ENCODE measurements at places on chromosomes 3 and 15.

DNA sequence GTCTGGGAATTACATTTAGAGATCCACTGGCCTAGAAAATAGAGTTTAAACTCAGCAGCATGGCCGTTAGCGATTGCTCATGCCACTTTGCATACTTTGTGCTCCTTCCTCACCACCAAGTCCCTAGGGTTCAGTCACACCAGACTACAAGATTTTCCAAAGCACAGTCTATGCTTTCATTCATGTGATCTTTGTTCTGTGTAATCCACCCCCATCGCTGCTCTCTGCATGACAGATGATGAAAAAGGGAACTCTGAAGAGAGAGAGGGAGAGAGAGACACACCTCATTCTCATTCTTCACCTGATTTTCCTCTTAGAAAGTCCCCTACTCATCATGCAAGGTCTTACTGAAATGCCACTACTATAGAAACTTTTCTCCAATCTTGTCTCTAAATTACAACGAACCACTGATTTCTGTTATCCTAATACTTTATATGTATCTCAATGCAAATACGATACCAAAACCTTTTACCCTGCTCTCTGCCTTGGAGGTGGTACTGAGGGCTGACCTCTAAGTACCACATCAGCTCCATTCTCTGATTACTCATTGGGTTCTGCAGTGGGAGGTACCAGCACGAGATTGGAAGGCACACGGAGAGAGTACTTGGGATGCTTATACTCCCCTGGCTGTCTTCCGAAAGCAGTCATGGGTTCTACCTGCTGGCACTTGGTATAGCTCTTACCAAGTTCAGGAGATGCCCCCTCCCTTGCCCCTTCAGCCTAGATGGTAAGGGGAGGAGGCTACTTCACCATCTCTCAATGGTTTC, 1.1 kb upstream of the PARP15 start:
- DNase-seq = peak; percentile 58

DNA sequence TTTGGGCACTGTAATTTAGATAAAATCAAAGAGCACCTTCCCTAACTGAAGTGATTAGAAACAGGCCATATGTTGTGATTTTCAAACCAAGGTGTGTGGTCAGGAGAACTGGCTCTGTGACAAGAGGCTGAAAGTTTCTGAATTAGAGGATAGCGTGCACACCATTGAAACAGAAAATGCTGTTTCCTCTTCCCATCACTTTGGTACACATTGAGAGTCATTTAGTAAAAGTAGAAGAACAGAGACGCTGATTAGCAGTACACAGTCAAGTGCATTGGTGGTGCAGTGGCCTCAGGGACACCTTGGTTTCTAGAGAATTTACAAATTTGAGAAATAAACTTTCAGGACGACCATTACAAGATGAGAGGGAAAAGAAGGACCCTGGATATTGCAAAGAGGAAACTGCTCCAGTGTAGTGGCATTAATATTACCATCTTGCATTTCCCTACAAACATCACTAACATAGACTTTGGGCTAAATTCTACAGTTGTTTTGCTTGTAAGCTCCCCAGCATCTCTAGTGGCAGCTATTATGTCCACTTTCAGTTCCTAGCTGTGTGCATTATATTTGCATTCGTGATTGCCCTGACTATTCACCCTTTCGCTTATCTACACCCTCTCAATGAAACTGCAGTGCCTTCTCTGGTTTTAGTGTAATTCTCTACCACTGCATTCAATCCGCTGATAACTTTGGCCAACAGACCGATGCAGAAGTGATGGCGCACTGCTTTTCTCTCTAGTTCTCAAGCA, 728.1 kb upstream of the GRM7 start:
- DNase-seq = no peak

DNA sequence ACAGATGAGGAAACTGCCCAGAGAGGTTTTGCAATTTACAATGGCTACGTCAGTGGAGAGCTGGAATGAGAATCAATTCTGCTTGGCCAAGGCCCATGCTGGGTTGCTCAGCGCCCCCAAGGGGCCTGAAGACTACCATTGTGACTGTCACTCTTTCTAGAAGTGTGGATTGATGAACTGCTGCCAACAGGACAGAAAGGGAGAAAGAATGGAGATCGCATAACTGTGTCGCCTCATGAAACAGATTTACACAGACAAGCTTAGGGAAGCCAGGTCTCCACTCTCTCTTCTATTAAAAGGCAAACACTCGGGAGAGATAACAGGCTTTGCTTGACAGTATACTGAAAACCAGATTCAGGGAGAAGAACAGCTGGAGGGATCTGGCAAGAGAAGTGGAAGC, 160.0 kb downstream of the STT3B start:
- DNase-seq = no peak

- DNase-seq = no peak
Observed at GRCh38 chr3:155554777-155555451, 190.0 kb downstream of the PLCH1 start.

- DNase-seq = no peak
Observed at GRCh38 chr15:37483779-37484178, 383.4 kb upstream of the MEIS2 start.

DNA sequence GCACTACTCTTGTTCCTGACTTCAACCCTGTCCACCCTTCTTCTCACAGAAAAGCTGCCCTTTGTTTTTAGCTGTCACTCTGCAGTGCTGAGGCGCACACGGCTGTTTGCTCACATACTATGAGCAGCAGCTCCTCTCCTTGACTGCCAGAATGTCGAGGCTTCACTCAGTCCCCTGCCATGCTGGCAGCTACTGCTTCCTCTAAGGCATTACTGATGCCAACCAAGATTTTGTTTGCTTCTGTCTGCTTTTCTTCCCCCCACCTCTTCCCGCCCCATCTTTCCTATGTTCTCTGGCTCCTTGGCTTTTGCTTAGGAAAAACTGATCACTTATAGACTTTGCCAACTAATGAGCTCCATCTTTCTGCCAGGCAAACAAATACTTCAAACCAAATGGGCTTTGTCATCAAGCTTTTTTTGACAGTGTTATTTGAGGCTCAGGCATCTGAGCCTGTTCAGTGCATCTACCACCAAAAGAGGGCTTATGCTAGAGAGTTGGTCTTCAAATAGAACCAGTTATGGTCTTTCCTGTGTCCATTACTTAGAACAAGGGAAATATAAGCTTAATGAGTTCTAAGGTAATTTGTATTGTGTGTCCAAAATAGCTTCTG, 81.0 kb downstream of the FBXL2 start:
- no peak for DNase-seq

GRCh38 chr3:377158-377561, 180.6 kb downstream of the CHL1 start:
- no peak for DNase-seq

- DNase-seq = no peak
Observed at GRCh38 chr3:101861212-101861788, 12.0 kb downstream of the NFKBIZ start.

- no peak for DNase-seq
Observed at GRCh38 chr3:69095636-69096035, 10.9 kb downstream of the ARL6IP5 start.

- DNase-seq = no peak
Observed at GRCh38 chr15:67184208-67184925, 70.1 kb downstream of the AAGAB start.

- DNase-seq = no peak
Observed at GRCh38 chr15:48596841-48597240, 48.7 kb downstream of the FBN1 start.

GRCh38 chr3:186922224-186922623, 8.1 kb upstream of the ST6GAL1 start:
- DNase-seq = no peak

DNA sequence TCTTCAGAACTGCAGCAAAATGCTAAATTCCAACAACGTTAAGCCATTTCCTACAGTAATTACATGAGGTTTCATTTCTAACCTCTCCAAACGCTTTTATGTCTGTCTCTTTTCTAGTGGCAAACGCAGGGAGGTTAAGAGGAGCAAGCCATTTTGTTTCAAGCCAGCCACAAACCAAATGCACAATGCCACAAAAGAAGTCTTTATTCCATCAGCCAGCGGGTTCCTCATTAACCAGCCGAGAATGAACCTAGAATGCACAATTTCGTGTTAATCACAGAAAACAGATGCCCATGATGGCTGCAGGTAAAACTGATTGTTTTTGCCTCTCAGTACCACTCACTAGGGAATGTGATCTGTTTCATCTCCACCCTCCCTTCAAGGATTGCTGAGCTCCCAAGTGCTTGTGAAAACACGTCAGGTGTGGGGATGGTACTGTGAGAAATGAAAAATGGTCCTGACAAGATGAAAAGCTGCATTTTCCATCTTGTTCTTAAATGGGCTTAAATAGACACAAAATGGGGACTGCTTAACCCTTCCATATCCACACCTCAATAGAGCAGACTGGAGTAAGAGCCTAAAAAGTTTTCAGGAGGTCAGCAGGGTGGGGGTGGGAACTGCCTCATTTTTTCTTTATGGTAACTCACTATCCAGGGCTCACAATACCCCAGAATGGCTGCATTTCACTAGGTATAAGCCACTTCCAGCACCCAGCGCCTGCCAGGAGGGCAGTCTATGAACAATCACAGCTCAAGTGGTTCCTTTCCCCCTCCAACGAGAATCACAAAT, 277.1 kb downstream of the MAGI1 start:
- no peak for DNase-seq

DNA sequence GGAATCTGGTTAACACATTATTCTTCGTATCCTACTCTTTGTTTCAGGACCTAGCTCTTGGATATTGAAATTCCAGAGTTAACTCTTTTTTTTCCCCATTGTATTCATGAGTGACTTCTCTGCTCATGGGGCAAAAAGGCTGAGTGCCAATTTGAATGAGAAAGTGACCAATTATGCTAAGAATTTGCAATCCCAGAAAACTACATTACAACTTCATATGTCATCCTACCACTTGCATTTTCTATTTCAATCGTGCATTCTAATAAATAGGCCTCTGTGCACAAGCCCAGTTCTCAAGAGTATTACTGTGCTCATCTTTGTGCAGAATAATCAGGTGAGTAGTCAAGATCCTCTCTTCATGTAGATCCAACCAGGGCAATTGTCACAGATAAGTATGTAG, 537.8 kb downstream of the OTOL1 start:
- DNase-seq = no peak

GRCh38 chr3:115885621-115886020, 262.3 kb downstream of the GAP43 start:
- DNase-seq = no peak

GRCh38 chr3:125156456-125156855, 56.1 kb downstream of the SLC12A8 start:
- no peak for DNase-seq

DNA sequence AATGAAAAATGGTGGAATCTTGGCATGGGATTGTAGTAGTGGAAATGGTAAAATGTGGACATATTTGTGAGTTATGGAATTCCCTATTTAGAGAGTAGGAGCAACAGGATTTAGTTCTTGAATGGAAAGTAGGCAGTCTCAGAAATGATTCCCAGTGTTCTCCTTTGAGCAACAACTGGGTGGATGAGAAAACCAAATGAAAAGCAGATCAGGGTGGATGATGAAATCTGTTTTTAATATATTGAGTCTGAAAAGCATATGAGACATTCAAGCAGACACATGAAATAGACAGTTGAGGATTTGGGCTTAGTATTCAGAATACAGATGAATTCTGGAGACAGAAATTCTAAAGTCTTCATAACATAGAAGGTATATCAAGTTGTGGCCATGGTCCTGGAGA, 451.3 kb downstream of the LPP start:
- no peak for DNase-seq

- no peak for DNase-seq
Observed at GRCh38 chr15:31597466-31597865, 270.8 kb downstream of the KLF13 start.

GRCh38 chr3:43163895-43164493, 58.1 kb upstream of the POMGNT2 start:
- DNase-seq = no peak

GRCh38 chr3:195115600-195116406, 155.2 kb downstream of the XXYLT1 start:
- DNase-seq = no peak

- no peak for DNase-seq
Observed at GRCh38 chr3:59064276-59064675, 14.5 kb upstream of the CFAP20DC start.

- no peak for DNase-seq
Observed at GRCh38 chr3:144590854-144591253, 619.2 kb downstream of the DIPK2A start.

DNA sequence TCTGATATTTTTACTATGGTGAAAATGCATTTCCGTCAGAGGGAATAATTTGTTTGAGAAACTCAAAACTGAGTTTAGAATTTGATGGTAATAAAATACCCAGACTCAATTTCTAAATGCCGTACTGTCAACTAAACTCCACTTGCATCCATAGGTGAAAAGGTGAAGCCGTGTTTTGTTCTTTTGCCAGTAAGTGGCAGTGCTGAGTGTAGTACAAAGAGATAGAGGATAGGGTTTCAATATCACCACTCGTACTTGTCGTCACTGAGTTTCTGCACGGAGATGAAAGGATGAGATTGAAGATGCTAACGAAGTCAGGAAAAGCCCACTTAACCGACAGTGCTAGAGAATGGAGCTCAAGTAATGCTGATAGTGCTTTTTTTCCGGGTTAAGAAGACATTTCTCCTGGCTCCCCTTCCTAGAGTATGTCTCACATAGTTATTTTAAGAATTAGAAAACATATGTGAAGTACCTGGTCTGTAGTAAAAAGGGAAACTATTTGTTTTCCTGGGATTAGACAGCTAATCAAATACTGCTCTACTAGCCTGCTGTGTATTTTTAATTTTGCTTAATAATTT, 345.1 kb downstream of the IL5RA start:
- no peak for DNase-seq

GRCh38 chr3:70854108-70854507, 541.7 kb upstream of the MDFIC2 start:
- no peak for DNase-seq

DNA sequence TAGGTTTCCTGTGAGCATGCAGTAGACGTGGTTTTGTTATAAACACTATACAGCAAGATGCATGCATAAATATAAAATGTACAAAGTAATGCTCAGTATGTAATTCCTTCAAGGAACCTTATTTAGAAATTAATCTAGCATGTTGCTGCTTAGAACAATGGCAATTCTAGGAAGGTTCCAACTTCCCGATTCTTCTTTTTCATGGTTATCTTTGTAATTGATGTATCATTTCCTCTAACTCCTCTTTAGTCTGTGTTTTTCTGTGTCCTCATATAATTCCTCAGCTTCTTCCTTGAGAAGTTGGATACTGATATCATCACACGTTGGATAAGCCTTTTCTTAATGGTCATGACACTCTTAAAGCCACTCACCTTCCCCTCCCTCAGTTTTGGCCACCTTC, 3.5 kb downstream of the TSEN2 start:
- no peak for DNase-seq

GRCh38 chr3:188153437-188154013, 432 bp upstream of the LPP start:
- DNase-seq = no peak

GRCh38 chr3:86934851-86935250, 56.1 kb downstream of the VGLL3 start:
- DNase-seq = no peak

DNA sequence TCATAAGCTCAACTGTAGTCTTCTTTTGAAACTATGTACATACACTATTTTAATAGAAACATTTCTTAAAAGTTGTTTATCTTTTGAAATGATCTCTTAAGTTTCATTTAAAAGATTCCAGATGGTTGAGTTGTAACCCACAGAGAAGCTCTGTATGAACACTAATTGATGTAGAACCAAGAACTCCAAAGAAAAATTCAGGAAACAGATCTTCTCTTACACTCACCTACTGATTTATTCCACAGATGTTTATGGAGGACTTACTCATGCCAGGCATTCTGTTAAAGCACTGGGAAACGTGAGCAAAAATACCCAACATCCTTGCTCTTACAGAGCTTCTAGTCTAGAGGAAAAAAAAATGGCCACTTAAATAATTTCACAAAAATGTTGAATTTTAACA, 551.1 kb downstream of the NAALADL2 start:
- DNase-seq = no peak

GRCh38 chr3:167740961-167741587, 5.6 kb downstream of the SERPINI1 start:
- no peak for DNase-seq

Data from GM18507 (cell line).